ENCODE measurements at places on chromosomes 7 and 10.

DNA sequence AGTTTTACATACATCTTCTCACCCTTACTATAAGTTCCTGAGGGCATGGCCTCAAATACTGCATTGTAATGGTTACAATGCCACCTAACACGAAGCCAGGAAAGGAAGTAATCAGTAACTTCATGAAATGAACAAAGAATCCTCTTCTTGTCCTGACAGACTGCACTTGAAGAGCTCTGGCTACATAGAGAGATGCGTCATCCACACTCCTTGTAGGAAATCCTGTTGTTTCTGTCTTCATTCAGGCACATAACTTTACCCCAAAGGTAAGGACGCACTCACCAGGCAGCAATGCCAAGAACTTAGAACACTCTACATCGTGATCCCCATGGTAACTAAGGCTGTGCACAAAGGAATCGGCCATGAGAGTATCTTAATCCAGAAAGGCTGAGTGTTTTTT lies 80.3 kb upstream of the ARID5B start:
- no peak for DNase-seq

GRCh38 chr10:23291551-23292334 lies 52.9 kb downstream of the C10orf67 start:
- no peak for DNase-seq

GRCh38 chr7:70480927-70481569 lies 650.9 kb upstream of the GALNT17 start:
- DNase-seq = no peak

DNA sequence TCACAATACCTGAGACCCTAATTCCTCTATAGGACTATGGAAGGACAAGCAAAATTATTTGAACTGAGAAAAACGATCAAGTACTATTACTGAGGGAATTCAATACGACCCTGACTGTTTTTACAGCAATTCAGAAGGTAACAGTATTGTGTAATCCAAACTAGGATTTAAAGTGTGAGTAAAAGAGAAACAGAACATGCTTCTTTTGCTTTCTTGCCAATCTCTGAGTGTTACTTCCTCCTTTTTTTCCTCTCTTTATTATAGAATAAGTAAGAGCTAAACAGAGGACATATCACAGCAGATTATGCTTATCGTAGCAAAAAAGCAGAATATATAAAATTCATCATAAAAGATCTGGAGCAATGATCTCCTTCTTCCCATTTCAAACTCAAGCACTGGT lies 292.1 kb downstream of the THSD7A start:
- no peak for DNase-seq

DNA sequence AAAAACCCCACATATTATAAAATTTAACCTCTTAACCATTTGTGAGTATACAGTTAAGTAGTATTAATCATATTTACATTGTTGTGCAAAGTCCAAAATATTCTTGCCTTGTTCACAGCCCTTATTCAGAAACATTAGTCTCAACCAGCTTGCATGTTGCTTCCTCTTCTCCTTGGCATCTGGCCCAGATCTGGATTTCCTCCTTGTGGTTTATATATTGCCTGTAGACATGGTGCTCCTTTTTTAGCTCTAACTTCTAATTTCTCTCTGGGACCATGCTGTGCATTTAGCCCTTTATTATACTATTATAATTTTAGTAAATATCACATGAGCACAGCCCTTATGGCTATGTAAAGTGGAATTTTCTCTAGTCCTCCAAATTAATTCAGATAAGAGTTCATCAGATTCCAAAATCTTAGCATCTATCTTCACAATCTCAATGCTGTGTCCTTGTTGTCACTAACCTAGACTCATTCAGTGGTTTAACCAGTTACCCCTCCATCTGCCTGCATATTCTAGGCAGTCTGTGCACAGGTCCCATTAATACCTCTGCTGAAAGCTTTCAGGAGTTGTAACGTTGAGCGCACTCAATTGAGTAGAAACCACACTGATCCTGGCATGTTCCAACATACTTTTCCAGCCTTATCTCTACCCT lies 7.9 kb downstream of the CPED1 start:
- DNase-seq = no peak

DNA sequence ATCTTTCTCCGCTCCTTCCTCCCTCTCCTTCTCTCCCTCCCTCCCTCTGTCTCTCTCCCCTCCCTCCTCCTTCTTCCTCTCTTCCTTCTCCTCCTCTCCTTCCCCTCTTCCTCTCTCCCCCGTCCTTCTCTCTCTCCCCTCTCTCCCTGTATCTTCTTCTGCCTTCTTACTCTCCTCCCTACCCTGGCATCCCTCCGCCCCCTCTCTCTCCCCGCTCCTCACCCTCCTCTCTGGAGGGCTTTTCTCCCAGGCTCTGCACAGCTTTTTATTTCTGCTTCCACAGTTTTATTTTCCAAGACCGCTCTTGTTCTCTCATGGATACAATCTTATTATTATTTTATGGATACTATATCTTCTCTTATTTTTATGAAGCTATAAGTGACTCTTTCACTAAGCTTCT lies 32.6 kb downstream of the AP5Z1 start:
- DNase-seq = no peak

Measured in activated T-cell treated with anti-CD3 and anti-CD28 coated beads for 48 hours (primary cell).